ENCODE measurements at places on chromosomes 7 and 10. TPM values are rescaled to one million over a fixed set of nuclear protein-coding genes. Genes with fewer than 3 reads are reported as not detected.

GRCh38 chr7:154947604-154948003 lies 55.3 kb downstream of the PAXIP1 start:
- no peaks in the 10 kb centered on the region for H3K4me1 ChIP-seq
- no peak for DNase-seq
- H3K27ac ChIP-seq: no peak overlapping the region
- H3K36me3 ChIP-seq: peaks cover 36% of the 10 kb centered on the region
- H3K4me3 ChIP-seq: no peak overlapping the region
- H3K27me3 ChIP-seq: no peaks in the 10 kb centered on the region

PSPH gene
- total RNA-seq: 18.8 TPM

DNA sequence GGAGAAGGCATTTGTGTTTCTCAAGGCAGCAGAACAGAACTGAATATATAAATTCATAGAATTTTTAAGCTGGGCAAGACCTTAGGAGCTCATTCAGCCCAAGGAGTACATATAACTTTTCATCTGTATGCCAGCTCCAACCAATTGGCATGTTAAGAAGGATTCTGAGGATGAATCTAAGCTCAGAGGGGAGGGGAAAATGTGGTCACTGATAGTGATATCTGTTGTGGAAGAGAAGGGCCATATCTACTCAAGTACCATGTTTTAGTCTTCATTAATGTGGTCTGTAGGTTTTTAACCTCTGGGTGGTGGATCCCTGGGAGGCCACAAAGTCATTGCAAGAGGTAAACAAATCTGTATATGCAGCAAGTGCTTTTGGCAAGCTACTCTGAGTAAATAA lies 6.4 kb downstream of the CALD1 start:
- H3K4me3 ChIP-seq: peak overlapping the region; percentile 65
- peak overlapping the region; percentile 93 for H3K27ac ChIP-seq
- peaks cover 7% of the 10 kb centered on the region for H3K36me3 ChIP-seq
- H3K27me3 ChIP-seq: no peaks in the 10 kb centered on the region
- no peak for DNase-seq

GRCh38 chr7:143454091-143454680 lies 10.9 kb downstream of the TAS2R60 start:
- no peaks in the 10 kb centered on the region for H3K4me1 ChIP-seq
- no peak overlapping the region for H3K4me3 ChIP-seq
- no peak for DNase-seq
- H3K27me3 ChIP-seq: no peaks in the 10 kb centered on the region

DNA sequence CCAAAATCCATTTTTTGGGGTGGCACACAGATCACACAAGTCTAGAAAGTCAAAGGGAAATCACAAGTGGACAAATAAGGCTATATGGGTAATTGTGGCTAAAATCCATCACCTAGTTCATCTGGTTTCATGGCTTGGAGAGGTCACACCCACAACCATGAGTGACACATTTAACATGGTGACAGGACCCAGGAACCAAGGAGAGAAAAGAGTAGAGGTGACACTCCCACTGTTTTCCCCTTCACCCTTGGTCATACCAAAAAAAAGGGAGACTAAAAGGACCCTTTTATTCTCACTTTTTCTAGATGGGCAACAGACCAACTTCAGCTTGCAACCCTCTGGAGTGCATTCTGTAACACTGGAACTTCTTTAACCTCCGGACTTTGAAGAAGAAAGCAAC lies 46.2 kb upstream of the ZNF107 start:
- no peak overlapping the region for H3K27ac ChIP-seq
- H3K27me3 ChIP-seq: no peaks in the 10 kb centered on the region
- no peaks in the 10 kb centered on the region for H3K4me1 ChIP-seq
